ENCODE measurements at places on chromosomes 4 and X. TPM values are rescaled to one million over a fixed set of nuclear protein-coding genes. Genes with fewer than 3 reads are reported as not detected.
A peak's percentile ranks its signal among the peaks of the same experiment; 100 is the strongest.

DNA sequence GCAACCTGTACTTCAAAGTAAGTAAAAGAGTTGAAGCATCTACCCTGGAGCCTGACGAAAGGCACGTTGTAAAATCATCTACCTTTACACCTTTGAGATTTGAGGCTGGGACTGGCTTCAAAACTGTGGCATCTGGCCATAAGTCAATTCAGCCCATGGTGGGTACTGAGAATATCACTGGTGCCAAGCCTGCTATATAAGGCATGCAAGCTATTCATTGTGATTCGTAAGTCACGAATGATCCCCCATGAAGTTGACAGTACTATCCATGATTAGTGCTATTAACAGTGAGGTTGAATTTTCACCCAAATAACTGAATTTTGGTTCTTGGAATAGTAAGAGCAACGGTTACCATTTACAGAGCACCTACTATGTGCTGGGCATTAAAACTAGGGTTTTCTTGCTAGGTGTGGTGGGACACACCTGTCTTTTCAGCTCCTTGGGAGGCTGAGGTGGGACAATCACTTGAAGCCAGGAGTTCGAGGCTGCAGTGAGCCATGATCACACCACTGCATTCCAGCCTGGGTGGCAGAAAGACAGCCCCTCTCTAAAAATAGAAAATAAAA lies 39.8 kb downstream of the IRF2 start:
- DNase-seq: no peak

- peak; percentile 43 for DNase-seq
Observed at GRCh38 chrX:67636532-67636931, 92.7 kb downstream of the AR start.

GRCh38 chrX:41353985-41354384 lies 20.0 kb downstream of the DDX3X start:
- no peak for DNase-seq

The NXF2 gene
- 0.75 TPM for total RNA-seq

GRCh38 chrX:22057667-22058066 lies 25.5 kb downstream of the PHEX start:
- no peak for DNase-seq

DNA sequence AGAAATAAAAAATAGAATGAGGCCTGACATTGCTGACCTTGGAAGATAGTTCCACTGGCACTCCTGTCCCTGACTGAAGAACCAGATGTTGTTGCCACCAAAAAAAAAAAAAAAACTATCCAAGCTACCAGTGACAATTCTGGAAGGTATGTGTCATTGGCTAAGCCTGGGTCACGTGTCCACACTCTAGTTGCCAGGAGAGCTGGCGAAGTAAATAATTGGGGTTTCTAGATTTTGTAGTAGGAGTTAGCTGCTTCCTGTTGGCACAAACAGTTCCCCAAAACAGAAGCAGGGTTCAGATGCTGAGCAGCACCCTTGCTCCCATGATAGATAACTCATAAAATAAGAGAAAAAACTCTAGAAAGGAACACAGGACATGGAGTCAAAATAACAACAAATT lies 20.5 kb downstream of the MND1 start:
- no peak for DNase-seq

- DNase-seq: no peak
Observed at GRCh38 chr4:56744030-56744429, 62.9 kb upstream of the HOPX start.

- no peak for DNase-seq
Observed at GRCh38 chr4:2823671-2824328, 19.8 kb upstream of the ADD1 start.

The CD38 gene
- total RNA-seq: 0.11 TPM

DNA sequence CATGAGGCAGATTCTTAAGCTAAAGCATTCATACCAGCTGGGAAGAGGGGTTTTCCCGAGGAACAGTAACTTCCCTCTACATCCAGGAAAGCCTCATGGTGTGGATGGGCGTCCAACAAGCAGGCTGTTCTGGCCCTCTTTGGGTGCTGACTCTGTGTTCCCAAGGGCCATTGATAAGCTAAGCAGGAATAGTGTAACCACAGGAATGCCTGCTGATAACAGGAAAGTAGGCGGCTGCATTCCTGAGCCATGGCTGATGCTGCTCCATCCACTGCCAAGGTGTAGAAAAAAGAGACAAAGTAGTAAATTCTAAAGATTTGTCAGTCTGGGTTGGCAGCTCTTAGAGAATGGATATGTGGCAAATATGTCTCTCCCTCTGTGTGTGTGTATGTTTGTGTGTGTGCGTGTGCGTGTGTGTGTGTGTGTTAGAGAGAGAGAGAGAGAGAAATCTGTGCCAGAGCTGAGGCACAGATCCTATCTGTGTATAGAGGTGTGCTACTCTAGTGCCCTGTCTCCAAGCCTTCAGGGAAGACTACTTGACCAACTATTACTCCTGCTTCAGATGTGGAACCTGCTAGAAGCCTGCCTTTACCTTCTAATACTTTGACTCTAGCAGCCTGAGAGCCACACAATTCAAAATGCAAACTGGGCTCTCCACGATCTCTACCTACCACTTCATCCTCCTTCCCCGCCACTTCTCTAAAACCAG lies 353.1 kb upstream of the NR3C2 start:
- DNase-seq: peak; percentile 84

DNA sequence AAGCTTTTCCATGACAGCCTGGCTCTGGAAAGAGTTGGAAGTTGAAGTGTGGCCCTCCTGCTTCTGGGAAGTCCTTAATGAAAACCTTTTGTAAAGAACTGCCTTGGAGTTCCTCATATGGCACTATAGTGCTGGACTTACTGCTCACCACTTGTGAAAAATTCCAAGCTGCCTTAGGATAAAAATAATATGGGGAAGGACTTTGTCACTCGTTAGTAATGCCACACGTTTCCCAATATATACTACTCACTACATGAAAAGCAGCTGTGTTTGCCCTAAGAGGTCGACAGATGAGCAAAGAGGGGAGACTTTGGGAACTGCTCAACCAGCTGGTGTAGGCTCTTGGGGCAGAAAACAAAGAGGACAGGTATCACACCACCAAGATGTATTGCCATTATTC lies 11.7 kb downstream of the OPHN1 start:
- no peak for DNase-seq

- DNase-seq: no peak
Observed at GRCh38 chr4:139207873-139208403, 30.9 kb upstream of the ELF2 start.

GRCh38 chr4:100962698-100963097 lies 384.6 kb downstream of the PPP3CA start:
- DNase-seq: no peak

- DNase-seq: no peak
Observed at GRCh38 chr4:24321131-24321530, 263.2 kb downstream of the DHX15 start.

GRCh38 chr4:6910340-6910959 lies 824 bp downstream of the TBC1D14 start:
- DNase-seq: peak; percentile 76
